Occipital lobe (tissue), 3 donors: ENCODE measurements at places on chromosomes 12 and 14. TPM values are rescaled to one million over a fixed set of nuclear protein-coding genes. Genes with fewer than 3 reads are reported as not detected.
A peak's percentile ranks its signal among the peaks of the same experiment; 100 is the strongest.

The MUCL1 gene
- not detected for total RNA-seq

The OR6C4 gene
- total RNA-seq = not detected

The TMPRSS12 gene
- total RNA-seq = not detected

The TMCC3 gene
- total RNA-seq = 8.7 TPM

The SERPINA9 gene
- not detected for total RNA-seq

The OR6C2 gene
- not detected for total RNA-seq

The SIX1 gene
- 0.47 TPM for total RNA-seq

The PARP11 gene
- total RNA-seq = 17.5 TPM

The KRT73 gene
- total RNA-seq = not detected

The TRHDE gene
- 57.1 TPM for total RNA-seq

- no peak for DNase-seq
Measured at GRCh38 chr14:75978249-75978731, 3.5 kb downstream of the TGFB3 start.

- no peak for DNase-seq
Measured at GRCh38 chr12:1496162-1496900, 98.0 kb downstream of the FBXL14 start.

DNA sequence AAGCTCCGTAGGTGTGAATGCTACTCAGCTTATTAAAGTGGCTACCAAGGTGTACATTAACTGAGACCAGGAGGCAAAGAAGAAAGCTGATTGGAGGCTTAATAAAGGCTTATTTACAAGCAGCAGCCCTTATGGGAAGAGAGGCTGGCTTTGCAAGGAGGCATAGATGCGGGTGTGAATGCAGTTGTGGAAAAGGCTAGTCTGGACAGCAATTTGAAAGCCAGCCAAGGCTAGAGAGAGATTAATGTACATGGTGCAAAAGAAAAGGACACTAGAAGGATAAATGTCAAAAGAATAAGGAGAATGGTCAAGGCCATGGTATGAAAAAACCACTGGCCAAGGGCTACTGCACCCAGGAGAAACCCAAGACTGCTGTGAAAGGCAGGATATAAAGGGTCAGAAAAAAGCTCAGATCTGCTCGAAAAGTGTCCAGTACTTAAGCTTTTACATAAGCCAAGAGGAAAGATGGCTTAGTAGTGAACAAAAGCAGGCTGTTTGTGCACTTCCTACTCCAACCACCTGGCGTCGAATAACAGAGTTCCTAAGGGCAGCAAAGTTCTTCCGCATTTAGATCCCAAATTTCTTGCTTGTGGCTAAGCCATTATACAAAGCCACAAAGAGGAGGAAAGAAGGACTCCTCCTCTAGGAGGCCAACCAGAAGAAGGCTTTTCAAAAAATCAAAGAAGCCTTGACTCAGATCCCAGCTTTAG lies 24.0 kb downstream of the KLRK1 start:
- no peak for DNase-seq

GRCh38 chr12:117441751-117442150 lies 80.3 kb upstream of the NOS1 start:
- DNase-seq = peak; percentile 66

DNA sequence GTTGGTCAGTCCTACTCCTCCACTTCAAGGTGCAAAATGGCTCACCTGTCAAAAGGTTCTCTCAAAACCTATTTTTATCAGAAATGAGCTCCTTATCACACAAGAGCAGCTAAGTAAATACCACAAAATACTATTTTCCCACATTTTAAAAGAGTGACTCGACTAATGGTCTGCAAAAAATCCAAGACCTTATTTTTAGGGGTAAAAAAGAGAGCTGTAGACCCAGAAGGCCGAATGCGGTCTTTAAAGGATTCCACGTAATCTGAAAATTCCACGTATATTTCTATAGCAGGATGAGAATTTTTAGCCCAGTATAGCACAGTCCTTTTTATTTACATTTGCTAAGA lies 3.8 kb downstream of the C14orf93 start:
- DNase-seq = no peak

DNA sequence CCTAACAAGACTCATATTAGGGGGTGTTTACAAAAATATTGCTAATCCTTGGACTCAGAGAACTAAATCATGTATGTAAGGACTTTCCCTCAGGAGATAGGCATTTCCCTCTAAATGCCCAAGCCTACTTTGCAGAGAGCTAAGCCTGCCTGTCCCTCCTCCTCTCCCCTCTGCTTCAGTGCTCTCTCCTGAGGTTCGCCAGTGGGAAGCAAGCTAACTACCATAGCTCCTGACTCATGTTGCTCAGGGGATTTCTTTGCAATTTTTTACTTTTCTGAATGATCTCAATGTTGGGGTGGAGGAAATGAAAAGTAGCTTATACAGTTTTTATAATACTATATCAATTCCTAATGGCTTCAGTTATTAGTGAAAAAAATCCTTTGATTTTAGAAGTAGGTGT lies 29.6 kb downstream of the IFT43 start:
- DNase-seq = no peak

- no peak for DNase-seq
Measured at GRCh38 chr12:99453836-99454538, 193.6 kb upstream of the GARIN6 start.

GRCh38 chr14:22497671-22498093 lies 91.3 kb downstream of the DAD1 start:
- no peak for DNase-seq

DNA sequence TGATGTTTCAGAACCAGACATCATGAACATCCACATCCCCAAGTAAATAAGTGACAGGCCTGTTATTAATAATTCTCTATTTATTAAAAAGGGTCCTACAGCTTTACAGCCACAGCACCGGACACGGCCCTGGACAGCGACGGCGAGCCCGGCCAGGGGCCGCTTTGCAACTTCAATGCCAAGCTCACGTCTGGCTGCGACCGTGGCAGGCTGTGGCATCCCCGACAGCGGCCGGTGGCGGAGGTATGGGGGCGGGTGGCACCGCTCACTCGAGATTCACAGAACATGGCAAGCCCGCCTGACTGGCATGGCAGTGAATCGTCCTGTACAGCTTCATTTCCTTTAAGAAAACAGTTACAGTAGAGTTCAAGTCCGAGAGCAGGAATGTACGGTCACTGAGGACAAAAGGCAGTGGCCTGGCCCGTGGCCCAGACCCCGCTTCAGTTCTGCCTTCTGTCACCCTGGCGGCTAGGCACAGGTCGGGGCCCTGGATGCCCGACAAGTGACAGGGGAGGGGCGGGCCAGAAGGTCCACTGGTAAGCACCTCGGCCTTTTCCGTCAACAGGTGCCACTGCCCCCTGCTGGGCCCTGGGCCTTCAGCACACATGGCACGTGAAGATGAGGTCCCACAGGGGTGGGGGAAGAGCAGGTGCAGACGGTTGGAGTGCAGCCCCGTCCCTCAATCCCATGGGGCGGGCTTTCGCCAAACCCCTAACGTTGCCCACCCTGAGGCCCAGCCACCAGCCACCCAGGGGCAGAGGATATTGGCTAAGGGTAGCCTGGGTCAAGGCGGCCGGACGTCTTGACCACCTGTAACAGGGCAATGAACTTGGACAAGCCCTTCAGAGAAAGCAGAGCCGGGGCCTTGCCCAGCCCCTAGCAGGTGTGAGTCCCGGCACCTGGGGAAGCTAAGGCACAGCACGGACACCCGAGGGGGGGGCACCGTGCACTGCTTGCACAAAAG lies 30.3 kb downstream of the HIP1R start:
- DNase-seq = no peak

DNA sequence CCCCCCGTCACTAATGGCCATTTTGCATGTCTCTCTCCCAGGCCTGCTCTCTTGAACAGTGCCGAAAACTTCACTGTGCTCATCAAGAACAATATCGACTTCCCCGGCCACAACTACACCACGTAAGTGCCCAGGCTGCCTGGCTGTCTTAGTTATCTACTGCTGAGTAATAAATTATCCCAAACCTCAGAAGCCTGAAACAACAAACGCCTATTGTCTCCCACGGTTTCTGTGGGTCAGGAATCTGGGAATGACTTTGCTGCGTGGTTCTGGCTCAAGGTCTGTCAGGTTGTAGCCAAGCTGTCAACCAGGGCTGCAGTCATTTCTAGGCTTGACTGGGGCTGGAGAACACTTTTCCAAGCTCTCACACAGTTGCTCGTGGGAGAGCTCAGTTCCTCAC lies 32.6 kb downstream of the P2RX7 start:
- no peak for DNase-seq

DNA sequence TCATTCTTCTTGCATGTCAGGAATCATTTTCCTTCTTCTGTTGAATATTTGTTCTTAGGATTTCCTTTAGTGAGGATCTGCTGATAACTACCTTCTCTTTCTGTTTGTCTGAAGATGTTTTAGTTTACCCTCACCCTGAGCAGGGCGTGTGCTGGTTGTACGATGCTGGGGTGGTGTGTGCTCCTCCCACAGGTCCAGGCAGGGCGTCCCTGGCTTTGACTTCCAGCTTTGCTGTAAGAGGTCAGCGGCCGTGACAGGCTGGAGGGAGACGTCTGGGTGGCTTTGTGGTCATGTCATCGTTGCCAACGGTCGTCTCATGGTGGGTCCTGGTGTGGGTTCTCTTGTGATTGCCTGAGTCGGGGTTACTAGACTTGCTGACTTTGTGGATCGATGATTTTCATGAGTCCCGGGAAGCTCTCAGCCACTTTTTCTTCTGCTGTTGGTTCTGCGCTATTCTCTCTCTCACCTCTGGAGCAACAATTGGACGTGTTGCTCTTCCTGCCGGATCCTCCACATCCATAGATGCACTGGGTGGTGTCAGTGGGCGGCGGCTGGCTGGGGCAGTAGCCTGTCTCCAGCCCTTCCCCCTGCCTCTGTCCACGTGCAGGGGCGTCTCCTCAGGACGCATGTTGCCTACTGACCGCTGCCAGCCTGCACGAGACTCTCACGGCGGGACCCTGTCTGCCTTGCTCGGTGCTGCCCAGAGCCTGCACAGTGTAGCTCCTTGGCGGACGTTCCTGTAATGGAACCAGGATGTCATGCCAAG lies 8.4 kb downstream of the PACS2 start:
- no peak for DNase-seq

- no peak for DNase-seq
Measured at GRCh38 chr12:93184672-93185368, 192.9 kb upstream of the NUDT4 start.

DNA sequence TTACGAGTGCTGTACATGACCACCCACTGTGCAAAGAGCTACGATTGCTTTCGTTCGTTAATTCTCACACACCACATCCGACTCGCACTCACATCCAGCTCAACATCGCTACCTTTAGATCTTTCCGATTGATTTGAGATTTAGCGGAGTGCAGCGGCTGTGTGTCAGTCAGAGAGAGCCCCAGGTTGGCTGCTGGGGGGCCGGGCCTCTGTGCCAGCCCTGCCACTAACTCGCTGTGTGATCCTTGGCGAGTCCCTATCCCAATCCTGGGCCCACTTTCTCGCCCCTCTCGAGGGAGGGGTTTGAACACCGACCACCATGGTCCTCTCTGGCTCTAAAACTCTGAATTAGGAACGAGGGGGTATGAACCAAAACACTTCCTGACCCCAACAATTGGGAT lies 8.6 kb downstream of the DLK1 start:
- DNase-seq = no peak

- no peak for DNase-seq
Measured at GRCh38 chr14:82510007-82510406, 976.4 kb upstream of the SEL1L start.

- DNase-seq = no peak
Measured at GRCh38 chr12:49909826-49910225, 6.1 kb upstream of the FAIM2 start.

DNA sequence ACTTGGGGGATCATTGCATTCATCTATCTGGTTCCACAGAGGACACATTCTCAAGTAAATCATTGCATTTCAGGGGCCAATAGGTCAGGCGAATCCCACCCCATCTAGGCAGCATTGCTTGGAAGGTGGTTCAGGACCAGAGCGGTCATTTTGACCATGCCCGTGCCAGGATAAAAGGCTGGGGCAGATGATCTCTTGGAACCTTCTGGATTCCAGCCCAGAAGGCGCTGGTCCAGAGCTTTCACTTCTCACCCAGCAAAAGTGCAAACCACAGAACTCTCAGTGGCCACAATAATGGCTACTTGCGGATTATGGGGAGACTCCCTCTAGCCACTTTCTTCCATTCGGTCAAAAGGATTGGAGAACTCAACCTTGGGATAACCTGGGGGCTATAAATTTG lies 595 bp upstream of the KRT85 start:
- no peak for DNase-seq

DNA sequence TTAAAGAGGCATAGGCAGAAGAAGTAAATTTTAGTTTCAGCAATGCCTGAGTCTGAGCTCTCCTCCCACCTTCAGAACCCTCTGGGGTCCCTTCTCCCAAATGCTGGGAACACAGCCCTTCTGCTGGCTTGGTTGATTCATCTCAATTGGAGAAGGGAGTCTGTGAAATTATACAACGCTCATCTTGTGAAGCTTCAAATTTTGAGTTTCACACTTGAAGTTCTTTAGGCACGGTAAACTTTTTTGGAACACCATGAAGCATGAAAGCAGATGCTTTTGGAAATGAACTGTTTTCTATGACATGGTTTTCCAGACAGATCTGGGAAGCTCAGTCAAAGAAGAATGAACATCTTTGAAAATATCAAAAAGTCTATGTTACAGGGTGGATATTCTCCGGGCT lies 69.9 kb downstream of the TBK1 start:
- DNase-seq = no peak

DNA sequence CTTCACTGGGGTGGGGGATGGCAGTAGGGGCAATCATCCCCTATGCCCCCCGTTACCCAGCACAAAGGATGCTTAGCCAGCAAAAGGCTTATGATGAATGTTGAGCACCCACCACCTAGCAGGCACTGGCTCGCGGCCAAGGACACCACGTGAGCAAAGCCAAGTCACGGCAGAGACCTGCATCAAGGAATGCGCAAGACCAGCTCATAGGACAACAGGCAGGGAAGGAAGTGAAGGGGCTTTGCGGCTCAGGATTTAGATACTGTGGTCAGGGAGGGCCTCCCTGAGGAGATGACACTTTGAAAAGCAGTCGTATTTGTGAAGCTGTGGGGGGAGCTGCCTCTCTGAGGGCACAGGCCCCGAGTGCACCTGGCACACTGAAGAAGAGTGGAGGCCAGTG lies 32.8 kb downstream of the SH2B3 start:
- DNase-seq = no peak
